Common myeloid progenitor, CD34-positive (primary cell): ENCODE measurements at places on chromosomes 3 and 15.

DNA sequence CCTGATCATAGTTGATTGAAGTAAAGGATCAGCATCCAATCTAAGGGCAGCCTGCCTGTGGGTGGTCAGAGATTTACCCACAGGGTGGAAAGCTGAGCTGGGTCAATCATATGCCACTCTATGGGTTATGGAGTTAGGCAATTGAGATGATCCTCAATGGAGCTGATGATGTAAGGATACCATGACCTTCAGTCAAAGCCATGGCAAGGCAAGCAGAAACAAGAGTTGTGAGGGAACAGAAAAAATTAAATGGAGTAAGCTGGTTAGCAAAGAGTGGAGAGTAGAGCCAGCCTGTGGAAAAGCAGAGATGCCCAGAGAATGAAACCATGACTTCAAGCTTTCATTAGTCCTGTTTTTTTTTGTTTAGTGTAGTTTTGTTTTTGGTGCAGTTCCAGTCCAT is 5.7 kb upstream of the IQGAP1 start:
- peak; percentile 42 for DNase-seq

GRCh38 chr3:59334585-59334984 is 284.8 kb upstream of the CFAP20DC start:
- DNase-seq = no peak

- DNase-seq = no peak
These were observed 440.9 kb downstream of the RBMS3 start for GRCh38 chr3:29721789-29722188.

DNA sequence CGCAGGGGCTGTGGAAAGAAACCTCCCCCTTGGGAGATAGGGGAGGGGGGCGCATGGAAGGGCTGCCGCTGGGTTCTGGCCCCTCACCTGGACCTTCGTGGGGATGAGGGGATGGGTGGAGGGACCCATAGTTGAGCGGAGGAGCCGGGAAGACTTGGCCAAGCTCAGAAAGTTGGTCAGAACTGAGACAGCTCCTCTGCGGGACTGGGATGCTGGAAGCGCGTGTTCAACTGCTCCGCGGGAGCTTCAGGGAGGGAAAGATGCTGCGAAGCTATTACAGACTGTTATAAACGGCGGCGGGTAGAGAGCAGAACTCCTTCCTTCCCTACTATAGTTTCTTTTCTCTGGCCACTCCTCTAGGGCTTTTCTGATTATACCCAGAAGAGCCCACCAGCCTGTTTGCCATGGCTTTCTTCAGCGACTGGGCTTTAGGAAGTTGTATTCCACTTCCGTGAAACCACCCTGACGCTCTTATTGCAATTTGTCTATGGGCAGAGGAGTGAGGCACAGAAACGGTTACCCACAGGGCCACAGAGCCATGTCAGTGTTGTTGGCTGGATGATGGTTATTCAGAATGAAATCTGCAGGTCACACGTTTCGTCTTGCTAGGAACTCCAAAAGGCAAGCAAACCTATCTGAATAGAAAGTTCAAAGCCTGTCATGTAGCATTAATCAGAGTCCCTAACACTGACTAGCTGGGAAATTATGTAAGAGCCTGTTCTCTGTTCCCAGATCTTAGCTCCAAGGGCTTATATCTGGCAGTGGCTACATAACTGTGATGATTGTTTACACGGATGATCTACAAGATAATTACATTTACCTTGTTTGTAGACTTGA is 1.1 kb downstream of the SYNPR start:
- no peak for DNase-seq

GRCh38 chr3:168071591-168072322 is 24.0 kb downstream of the GOLIM4 start:
- no peak for DNase-seq

GRCh38 chr3:160564949-160565441 is 376 bp downstream of the KPNA4 start:
- peak; percentile 65 for DNase-seq

DNA sequence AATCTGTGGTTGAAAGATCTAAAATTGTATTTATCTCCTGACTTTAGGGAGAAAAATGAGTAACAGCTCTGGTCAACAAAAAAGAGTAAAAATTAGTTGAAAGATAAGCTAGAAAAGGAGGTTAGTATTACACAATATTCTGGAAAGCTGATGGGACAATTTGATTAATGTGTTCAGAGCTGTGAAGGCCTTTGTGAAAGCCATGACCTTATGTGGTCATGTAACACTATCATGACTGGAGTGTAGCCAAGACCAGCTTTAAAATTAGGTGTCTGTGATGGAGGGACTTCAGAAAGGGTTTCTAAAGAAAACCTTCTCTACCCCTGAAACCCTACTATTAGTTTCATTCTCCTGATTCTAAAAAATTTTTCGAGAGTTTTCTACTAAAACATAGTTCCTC is 127.2 kb downstream of the NFKBIZ start:
- peak; percentile 11 for DNase-seq

DNA sequence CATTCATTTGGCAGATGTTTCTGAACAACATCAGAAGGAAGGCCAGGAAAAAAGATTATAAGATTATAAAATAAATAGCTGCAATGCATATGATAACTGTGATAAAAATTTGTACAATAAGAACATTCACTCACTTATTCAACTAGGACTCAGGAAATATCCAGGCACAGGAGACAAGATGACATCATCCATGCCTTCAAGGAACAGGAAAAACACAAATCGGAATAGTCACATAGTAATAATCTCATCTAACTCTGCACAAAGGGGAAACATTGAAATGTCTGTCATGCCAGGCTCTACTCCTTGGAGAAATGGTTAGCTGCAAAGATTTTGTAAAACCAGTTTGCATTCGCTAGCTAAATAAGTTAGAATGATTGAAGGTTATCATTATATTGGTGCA is 233.5 kb upstream of the AGTR1 start:
- DNase-seq = no peak

- DNase-seq = no peak
These were observed 36.7 kb upstream of the VILL start for GRCh38 chr3:37953707-37954394.
